GM23338 (cell line): ENCODE measurements at places on chromosomes 6 and 20.

GRCh38 chr6:139649128-139649527, 274.7 kb upstream of the CITED2 start:
- no peak for DNase-seq

GRCh38 chr6:170553534-170554012, 466 bp upstream of the PSMB1 start:
- no peak for DNase-seq

GRCh38 chr6:134640229-134640628, 309.7 kb downstream of the ALDH8A1 start:
- DNase-seq: no peak

DNA sequence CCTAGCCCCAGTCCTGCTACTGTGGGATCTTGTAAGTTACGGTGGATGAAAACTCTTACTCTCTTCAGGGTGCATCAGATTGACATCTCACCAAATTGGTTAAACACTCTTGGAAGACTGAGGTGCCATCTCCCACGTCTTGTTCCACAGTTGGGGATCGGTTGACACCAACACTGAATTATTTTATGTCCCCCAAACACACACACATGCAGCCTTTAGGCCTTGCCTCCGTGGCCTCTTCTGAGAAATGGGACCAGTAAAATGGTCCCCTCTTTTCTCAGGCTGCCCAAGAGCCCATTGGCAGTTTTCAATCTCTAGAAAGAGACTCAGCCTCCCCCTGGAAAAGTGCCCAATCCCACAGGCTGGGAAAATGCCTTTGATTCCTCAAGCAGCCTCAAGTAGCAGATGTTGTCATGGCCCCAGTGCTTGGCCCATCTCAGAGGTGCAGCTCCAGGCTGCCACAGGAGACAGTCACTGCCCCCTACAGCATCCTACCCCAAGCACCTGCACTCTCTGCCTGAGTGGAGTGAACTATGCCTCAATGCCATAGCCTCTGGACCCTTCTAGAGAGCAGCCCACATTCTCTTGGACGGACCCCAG, 163.9 kb downstream of the ANKRD60 start:
- no peak for DNase-seq

DNA sequence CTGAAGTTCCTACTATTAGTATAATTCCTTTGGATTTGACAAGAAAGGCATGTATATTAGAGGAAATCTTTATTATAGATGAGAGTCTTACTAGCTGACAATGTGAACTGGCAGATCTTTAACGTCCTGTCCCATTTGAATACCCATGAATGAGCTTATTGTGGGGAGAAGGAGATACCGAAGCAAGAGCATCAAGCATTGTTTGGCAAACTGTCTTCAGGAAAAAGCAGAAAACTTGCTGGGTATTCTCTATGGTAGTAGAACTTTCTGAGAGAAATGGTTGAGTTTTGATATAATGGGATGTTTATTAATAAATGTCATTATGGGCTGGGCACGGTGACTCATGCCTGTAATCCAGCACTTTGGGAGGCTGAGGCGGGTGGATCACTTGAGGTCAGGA, 18.3 kb downstream of the RSPO3 start:
- DNase-seq: no peak

DNA sequence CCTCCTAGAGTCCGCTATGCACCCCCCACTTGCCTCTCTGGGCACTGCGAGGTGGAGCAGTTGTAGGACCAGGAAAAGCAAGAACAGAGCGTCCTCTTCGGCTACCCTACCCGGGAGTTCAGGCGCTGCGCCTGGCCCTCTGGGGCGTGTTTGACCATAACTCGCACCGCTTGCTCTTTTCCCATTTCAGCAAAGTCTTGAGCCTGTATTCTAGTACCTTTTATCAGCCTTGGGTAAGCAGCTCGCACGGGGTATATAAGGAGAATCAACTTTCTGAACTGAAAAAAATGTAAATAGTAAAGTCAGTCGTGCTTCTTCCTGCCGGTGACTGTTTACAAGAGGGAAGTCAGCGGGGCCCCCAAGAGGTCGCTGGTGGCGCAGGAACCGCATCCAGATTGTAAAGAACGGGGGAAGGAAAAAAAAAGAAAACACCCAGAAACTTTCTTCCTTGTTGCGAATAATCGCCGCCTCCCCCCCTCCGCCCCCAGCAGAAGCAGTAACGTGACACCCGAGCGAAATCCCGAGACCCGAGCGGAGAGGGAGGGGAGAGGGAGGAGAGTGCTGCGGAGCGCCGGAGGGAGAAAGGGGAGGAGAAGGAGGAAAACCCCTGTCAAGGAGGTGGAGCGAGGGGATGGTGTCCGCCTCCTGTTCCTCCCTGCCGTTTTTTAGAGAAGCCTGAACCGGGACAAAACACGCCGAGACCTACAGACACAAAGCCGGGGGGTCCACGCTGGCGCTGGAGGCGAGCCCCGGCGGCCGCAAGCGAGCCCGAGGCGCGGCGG, at the start of gene UST:
UST (plus strand) TSS at position 668 of the 782 bp plus-strand sequence. CDS start 401 bp downstream, outside the sequence.
- DNase-seq: peak; percentile 94

DNA sequence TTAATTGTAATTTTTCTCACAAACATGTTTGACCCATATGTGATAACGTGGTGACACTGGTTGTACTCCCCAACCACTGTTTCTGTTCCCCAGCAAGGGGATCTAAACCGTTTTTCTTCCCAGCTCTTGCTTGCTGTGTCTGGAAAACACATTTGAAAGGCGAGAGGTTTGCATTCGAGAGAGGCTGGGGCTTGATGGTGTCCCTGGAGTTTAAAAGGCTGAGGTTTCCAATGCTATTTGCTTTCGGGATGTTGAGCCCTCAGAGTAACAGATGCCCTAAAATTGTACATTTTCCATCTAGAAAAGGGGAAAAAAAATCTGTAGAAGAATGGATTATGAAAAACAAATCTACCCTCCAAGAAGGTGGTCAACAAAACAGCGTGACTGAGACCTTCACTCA, 35.4 kb downstream of the AKAP12 start:
- DNase-seq: peak; percentile 37

GRCh38 chr6:127446356-127446755, 12.8 kb downstream of the KIAA0408 start:
- no peak for DNase-seq

- no peak for DNase-seq
These were observed 37.3 kb upstream of the SAYSD1 start for GRCh38 chr6:39152262-39152661.

DNA sequence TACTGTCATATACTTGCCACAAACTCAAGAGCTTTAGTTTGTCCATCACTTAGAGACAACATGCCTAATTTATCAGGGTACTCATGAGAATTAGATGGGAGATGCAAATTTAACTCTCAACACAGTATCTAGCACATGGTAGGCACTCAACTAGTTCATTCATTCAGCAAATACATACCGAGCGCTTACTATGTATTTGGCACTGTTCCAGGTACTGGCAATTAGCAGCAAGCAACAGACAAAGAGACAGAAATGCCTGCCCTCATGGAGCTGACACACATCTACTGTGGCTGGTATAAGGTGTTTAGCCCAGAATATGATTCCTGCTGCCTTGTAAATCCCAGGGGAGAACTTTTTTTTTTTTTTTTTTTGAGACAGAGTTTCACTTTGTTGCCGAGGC, 4.8 kb downstream of the MICAL1 start:
- DNase-seq: no peak

GRCh38 chr20:55375920-55376319, 629.4 kb downstream of the CBLN4 start:
- DNase-seq: no peak

- DNase-seq: no peak
These were observed 383.6 kb downstream of the BCKDHB start for GRCh38 chr6:80489911-80490635.

DNA sequence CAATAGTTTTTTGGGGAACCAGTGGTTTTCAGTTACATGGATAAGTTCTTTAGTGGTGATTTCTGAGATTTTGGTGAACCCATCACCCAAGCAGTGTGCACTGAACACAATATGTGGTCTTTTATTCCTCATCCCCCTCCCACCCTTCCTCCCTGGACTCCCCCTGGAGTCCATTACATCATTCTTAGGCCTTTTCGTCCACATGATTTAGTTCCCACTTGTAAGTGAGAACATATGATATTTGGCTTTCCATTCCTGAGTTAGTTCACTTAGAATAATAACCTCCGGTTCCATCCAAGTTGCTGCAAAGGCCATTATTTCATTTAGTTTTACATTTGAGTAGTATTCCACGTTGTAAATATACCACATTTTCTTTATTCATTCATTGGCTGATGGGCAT, 28.3 kb downstream of the RPP40 start:
- DNase-seq: no peak

- no peak for DNase-seq
These were observed 4.5 kb downstream of the MRPL14 start for GRCh38 chr6:44122801-44123200.

GRCh38 chr6:166105341-166106075, 62.1 kb downstream of the TBXT start:
- no peak for DNase-seq

DNA sequence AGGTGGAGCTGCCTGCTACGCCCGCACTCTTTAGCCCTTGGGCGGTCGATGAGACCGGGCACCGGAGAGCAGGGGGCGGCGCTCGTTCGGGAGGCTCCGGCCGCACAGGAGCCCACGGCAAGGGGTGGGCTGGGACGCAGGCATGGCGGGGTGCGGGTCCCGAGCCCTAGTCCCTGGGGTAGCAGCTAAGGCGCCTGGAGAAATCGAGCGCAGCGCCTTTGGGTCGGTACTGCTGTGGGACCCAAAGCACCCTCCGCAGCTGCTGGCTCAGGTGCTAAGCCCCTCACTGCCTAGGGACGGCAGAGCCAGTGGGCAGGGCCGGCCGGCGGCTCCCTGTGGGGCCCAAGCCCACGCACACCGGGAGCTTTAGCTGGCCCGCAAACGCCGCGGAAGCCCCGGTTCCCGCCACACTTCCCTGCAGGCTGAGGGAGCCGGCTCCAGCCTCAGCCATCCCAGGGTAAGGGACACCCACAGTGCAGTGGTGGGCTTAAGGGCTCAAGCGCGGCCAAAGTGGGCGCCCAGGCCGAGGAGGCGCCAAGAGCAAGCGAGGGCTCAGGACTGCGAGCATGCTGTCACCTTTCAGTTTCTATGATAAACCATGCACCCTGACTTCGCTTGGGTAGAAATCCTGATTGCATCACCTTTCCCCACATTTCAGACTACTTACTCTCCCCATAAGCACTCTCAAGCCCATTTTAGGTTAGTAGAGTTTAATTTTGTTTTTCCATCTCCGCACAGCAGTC, 52.0 kb downstream of the MYLIP start:
- peak; percentile 13 for DNase-seq

DNA sequence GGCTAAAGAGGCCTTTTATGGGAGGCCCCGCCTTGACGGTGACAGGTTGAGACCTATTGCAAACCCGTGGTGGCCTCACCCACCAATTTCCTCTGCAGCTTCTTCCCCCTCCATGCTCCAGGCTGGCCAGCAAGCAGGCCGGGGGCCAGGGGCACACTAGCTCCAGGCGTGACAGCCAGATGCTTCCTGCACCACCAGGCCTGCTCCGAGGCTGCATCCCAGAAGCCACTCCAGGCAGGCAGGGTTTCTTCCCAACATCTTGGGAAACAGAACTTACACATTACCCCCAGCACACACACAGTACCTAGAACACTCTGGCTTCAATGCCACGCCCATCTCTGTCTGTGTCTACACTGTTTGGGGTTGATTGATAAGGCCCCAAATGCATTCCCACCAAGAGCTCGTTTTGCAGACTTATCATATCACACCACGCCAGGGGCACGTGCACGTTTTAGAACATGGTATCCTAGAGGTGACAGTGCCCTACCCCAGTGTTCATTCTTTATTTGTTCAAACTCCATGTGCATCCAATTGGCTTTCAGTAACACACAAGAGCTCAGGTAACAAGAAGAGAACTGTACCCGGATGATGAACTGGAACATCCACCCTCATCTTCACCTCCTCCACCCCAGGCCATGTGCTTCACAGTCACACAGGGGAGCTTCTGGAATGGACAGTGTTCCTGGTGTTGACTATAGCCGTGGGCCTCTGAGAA, 221.4 kb upstream of the RREB1 start:
- no peak for DNase-seq

- DNase-seq: peak; percentile 84
These were observed 18.6 kb downstream of the TREML2 start for GRCh38 chr6:41182069-41183034.

DNA sequence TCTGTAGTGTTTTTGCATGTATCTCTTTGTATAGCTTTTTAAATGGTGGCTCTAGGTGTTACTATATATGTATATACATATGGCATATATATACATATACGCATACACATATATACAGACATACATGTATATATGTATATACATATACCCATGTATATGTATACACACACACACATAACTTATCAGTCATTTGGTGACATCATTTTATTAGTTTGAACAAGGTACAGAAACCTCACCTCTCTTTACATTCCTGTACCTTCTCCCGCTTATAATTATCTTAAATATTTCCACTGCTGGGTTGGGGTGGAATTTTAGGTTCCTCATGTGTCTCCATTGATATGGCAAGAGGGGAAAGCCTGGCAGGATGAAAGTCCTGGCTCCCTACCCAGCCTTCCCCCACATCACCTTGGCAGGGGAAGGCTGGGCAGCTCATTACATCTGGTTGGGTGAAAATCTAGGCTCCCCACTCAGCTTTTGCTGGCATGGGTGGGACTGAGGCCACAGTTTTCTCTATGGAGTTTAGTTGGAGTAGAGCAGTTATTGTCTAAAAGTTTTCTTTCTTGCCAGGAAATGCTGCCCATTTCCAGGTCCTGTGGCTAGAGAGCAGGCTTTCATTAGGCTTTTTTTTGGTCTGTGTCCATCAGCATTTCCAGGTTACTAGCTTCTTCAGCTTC, 7.6 kb downstream of the GLO1 start:
- no peak for DNase-seq

- DNase-seq: no peak
These were observed 40.7 kb downstream of the RGS17 start for GRCh38 chr6:153090241-153090930.

GRCh38 chr6:35804996-35805736, at the start of gene LHFPL5:
TSS of gene LHFPL5 (plus strand) at chr6:35805352. CDS start at chr6:35805671, 319 bp downstream.
- DNase-seq: peak; percentile 89

- DNase-seq: peak; percentile 80
These were observed 117.1 kb upstream of the ASF1A start for GRCh38 chr6:118776607-118777549.

DNA sequence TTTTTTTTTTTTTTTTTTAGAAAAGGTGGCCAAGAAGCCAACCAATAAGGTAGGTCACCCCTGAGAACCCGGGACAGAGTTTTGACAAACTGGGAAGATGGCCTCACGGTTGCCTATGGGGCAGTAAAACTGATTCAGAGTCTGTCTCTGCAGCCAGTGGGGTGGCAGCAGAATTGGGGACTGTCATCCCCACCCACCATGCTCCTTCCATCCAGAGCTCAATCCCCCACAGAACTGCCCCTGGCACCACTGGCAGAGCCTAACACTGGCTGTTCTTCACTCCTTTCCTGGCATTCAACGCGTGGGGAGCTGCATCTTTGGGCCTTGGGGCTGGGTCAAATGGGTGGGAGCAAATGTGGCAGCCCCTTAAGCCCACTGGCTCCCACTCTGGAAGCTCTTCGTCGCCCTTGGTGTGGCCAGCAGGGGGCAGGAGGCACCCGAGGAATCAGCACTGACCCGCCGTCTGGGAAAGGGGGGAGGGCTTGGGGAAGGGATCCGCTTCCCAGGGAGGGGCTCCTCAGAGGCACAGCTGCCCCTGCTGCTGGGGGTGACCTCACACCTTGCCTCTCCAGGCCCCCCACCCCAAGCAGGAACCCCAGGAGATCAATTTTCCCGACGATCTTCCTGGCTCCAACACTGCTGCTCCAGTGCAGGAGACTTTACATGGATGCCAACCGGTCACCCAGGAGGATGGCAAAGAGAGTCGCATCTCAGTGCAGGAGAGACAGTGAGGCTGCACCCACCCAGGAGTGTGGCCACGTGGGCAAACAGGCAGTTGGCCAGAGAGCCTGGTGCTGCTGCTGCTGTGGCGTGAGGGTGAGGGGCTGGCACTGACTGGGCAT, 10.4 kb downstream of the CD40 start:
- peak; percentile 70 for DNase-seq
